ENCODE measurements at places on chromosomes 7 and 10.

GRCh38 chr7:11792166-11792565 lies 39.8 kb downstream of the THSD7A start:
- no peak for DNase-seq

DNA sequence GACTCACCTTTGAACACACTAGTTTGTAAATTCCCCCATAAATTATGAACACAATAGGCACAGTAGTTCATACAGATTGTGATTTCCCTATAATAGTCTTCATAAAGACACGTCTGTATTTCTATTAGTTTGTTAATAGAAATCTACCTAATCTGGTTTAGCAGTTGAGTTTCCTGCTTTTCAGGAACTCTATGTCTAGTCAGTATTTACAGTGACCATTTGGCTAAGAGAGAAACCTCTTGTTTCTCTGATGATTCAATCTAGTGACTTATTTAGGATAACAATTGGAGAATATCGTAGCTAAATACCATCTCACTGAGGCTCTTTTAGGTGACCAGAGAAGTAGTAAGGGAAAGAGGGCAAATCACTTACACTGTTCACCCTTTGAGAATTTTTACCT lies 5.9 kb upstream of the HERPUD2 start:
- DNase-seq: no peak

DNA sequence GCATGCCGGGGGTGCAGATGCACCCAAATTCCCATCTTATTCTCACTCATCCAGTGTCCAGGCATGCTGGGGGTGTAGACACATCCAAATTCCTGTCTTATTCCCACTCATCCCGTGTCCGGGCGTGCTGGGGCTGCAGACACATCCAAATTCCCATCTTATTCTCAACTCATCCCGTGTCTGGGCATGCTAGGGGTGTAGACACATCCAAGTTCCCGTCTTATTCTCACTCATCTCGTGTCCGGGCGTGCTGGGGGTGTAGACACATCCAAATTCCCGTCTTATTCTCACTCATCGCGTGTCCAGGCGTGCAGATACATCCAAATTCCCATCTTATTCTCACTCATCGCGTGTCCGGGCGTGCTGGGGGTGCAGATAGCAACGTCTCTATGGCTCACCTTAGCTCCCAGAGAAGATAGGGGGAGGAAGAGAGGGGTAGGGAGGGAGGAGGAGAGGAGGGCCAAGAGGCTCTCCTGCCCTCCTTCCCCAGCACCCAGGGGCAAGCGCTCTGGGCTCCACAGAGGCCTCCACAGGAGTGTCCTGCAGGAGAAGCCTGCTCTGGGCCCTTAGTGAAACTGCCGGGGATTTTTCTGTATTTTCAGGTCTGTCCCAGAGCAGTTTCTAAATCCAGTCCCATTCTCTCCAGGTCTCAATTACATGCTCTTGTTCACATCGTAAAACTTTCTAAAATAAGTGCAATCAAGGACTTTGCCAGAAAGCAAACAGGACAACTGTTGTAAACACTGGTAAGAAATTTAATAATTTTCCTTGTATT lies 210.8 kb downstream of the DIP2C start:
- no peak for DNase-seq

DNA sequence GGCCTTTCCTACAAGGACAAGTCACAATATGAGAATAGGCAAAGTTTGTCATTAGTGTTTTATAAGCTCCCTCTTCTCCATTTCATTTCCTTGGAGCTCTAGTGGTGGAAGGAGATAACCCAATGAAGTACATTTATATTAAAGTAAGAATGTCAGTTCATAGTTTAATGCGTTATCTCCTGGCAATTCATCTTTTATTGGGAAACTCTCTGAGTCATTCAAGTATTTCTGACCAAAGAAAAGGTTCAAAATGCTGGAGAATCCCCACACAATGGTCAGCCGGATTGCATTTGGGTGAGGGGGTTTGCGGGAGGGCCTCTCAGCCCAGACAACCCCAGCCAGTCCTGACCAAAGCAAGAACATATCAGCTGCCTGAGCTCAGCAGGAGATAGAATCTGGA lies 321.5 kb upstream of the NRP1 start:
- no peak for DNase-seq

DNA sequence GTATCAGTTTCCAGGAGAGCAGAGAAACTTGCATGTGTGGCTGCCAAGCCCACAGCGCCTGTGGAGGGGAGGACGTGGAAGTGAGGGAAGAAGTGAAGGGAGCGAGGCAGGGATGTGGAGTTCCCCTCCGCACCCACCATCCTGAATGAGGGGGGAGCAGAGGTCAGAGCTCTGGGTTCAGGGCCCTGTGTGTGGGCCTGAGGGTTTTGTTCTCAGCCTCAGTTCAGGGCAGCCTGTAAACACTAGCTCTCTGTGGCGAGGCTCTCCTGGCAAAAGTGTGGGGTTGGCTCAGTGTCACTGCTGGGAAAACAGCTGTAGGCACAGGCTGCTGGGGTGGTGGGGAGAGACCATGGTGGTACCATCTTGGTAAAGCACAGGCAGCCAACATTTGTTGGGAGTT lies 108.4 kb downstream of the C10orf105 start:
- no peak for DNase-seq

DNA sequence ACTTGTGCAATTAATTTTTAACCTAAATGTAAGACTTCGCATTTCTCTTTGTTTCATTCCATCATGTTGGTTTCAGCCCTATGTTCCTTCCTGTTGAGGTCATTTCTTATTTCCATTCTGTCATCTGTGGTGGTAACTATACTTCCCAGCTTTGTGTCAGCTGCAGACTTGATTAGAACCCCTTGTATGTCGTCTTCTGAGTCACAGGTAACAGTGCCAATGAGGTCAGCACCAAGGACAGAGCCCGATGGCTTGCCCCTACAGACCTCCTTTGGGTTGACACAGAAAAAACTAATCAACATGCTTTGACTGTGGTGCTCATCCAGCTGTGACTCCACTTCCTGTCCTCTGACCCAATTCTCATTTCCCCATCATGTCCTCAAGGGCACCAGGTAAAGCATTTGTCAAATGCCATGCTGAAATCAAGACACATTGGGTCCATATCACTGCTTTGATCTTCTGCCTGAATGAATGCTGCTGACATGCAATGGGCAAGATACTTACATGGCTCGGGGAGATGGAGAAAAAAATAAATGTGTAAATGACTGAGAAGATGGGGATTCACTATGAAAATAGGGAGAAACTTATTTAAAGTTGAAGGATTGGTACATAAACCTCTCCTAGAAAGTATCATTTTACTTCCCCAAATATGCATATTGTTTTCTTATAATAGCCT lies 25.6 kb upstream of the CRTAC1 start:
- peak; percentile 46 for DNase-seq

DNA sequence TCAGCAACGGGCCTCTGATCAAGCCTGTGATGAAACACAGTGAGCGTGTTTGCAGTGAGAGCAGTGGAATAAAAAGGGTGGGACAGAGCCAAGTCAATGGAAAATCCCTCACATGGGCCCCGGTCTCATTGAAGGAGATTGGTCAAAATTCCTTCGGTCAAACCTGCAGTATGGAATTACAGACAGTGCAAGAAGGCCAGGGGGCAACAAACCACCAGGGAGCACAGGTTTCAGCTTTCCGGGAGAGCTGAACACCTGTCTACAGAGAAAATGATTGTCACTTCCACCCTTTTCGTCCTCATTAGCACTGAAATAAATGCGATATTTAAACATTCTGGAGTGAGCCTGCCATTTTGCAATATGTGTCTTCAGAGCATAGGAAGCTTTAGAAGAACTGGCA lies 92.9 kb downstream of the GPR26 start:
- no peak for DNase-seq

DNA sequence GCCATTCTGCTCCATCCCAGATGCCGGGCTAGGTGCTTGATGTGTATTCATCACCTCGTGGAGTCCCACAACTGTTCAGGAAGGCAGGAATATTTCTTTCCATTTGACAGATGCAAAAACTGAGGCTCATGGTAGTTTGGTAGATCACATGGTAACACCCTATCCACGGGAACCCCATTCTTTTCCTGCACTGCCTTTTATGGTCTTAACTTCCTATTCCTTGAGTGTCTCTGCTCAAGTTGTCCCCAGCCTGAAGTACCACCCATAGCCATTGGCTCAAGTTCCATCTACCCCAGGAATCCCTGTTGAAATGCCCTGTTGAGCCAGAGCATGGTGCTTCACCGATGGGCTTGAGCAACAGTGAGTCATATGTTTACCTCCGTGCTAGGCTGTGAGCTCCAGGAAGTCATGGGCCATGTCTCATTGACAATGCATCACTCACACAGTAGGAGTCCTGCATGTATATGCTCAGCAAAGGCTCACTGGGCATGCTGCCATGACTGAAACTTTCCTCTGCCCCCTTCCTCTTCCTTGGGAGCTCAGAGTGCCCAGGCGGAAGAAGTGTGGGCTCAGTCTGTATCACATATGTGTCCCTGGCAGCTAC lies 71.7 kb upstream of the ADAM12 start:
- no peak for DNase-seq

DNA sequence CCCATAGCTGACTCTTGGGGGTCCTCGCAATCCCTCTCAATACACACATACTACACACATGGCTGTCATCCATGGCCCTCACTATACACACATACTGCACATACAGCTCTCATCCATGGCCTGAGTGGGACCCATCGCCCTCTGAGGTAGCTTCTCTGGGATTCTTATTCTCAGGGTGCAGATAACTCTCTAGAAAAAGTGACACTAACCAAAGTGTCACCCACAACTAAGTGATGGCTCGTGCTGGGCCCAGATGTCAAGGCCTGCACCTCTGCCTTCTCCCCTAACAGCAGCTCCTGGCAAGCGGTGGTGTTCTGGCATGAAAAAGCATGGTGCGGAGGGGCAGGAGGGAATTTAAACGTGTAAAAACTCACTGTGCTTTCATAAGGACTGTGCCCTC lies 62.7 kb upstream of the ZPBP start:
- DNase-seq: peak; percentile 44

DNA sequence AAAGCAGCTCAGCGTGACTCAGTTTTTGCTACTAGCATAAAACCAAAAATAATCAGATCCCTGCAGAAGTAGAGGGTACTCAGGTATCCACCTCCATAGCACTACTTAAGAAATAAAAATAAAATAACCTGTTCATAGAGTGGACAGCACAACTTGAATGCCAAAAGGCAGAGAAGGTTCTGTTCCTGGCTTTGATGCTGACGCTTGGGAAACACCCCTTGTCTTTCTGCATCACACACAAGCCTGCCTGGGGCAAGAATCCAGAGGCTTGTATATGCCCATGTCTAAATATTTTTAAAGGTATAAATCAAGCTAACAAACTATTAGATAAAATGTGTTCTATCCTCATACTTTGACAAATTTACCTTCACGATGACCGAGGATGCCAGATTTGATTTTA lies 207.3 kb downstream of the KIAA1217 start:
- no peak for DNase-seq

DNA sequence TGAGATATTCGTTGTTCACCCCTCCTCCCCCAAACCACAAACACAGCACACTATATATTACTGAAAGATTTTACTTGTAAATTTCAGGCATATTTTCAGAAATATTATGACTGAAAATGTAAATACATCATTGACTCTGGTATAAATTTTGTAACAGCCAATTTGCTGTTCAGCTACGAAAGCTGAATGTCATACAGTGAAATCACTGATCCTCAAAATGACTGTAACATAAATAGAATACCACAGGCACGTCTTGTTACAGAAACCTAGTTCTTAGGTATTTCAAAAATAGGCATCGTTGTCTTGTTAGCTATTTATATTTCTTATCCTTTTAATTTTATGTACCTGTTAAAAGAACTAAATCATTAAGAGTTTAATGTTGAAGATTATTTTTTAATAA lies 15.1 kb downstream of the TRUB1 start:
- DNase-seq: no peak

- no peak for DNase-seq
Measured at GRCh38 chr7:910931-911431, 34.6 kb downstream of the GET4 start.

DNA sequence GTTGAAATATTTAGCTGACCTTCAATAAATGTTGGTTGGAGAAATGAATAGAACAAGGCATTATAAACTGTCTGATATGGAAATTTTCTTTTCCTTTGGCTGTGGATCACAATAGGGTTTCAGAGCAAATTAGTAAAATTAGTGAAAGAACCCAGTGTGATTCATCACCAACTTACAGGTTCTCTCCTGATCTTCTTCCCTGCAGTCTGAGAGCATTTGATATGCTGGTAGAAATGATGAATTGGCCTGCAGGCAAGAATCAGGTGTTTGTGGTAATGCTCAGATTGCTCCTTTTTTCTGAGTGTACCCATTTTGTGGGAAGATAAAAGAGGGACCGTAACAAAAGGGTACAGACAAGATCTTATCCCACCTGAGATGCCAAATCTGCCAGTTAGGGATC lies 51.9 kb downstream of the BTAF1 start:
- no peak for DNase-seq

GRCh38 chr10:12735843-12736462 lies 265.6 kb downstream of the CCDC3 start:
- DNase-seq: no peak

- DNase-seq: no peak
Measured at GRCh38 chr7:54778696-54779540, 19.9 kb upstream of the SEC61G start.

DNA sequence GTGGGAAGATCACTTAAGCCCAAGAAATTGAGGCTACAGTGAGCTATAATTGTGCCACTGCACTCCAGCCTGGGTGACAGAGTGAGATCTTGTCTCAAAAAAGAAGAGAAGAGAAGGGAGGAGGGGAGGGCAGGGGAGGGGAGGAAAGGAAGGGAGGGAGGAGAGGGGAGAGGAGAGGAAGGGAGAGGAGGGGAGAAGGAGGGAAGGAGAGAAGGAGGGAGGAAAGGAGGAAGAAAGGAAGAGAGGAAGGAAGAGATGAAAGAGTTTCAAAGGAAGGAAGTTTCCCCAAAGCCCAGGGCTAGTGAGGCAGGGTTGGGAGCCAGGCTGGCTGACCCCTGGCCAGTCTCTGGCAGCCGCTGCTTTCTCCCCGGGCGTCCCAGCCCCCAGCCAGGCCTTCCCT lies 32.6 kb downstream of the EPHB4 start:
- DNase-seq: no peak

DNA sequence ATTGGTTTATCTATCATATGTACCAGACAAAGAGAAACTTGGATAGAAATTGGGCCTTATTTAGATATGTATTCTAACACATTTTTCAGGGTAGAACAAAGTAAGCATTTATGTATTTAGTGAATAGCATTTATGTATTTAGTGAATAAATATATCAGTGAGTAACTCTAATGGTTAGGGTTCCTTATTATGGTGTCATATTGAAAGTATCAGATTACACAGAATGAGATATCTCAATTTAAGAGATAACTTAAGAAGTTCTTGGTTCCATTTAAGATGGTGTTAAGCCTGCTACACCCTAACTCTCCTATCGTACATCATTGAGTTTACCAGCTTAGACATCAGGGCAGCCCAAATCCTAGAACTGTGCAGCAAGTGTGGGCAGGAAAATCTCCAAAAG lies 35.9 kb upstream of the DMTF1 start:
- DNase-seq: no peak

DNA sequence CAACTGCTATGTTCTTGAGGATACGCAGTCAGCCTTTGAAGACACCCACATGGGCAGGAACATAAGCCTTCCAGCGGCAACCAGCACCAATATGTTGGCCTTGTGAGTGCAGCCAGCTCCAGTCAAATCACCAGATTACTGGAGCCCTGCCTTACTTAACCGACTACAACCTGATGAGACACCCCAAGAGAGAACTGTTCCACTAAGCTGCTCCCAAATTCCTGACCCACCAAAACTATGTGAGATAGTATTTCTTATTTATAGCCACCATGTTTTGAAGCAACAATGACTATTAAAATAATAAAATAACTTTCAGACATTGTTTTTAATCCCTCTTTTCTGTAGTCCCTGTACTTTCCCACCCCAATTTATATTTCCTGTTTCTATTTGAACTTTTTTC lies 179.6 kb downstream of the ADK start:
- DNase-seq: no peak
